ENCODE measurements at places on chromosomes 4 and X.
A peak's percentile ranks its signal among the peaks of the same experiment; 100 is the strongest.

- no peak for DNase-seq
Measured at GRCh38 chrX:2609431-2610238, 81.5 kb upstream of the CD99 start.

DNA sequence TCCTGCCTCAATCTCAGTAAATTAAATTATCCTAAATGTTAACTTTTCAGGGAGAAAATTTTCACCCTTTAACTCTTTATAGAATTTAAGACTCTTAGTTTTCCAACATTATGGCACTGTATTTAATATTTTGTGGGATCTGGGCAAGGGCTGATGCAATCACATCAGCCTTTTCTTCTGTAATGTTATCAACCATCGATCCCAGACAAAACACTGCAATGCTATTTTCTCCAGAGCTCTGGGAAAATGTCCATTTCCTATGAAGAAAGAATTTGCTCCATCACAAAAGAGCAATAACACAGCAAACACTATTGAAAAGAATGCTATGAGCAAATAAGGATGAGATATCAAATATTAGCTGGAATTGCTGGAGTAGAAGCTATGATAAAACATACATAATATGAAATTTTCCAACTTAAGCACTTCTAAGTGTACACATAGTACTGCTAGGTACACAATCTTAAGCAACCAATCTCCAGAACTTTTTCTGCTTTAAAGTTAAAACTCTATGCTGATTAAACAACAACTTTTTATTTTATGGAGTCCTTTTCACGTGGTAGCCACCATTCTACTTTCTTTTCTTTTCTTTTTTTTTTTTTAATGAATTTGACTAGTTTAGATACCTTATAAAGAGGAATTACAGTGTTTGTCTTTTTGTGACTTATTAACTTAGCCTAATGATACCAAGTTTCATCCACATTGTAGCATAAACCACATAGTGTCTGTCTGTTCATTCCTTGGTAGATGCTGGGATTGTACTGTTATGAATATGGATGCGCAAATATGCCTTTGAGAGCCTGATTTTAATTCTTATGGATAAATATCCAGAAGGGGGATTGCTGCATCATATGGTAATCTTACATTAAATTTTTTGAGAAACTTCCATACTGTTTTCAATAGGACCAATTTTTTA is 43.6 kb downstream of the UGT2A3 start:
- DNase-seq: no peak

DNA sequence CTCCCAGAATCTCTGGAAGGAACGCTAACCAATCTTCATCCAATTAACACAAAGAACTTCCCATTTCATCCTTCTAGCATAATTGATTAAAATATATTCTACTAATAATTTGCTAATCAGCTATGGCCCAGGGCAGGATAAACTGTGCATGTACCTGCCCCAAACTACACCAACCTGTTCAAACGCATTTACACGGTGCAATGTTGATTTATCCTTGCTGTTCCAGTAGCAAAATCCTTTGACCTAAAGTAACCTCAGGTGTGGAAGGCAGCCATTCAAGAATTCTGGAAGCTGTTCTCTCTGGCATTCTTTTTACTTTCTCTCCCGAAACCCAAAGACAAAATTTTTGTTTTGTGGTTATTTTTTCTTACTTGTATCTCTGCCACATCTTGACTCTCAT is 309.4 kb downstream of the ZNF674 start:
- DNase-seq: no peak

GRCh38 chr4:183395395-183395794 is 49.0 kb upstream of the CDKN2AIP start:
- DNase-seq: no peak

- no peak for DNase-seq
Measured at GRCh38 chrX:37455381-37455780, 106.2 kb downstream of the PRRG1 start.

DNA sequence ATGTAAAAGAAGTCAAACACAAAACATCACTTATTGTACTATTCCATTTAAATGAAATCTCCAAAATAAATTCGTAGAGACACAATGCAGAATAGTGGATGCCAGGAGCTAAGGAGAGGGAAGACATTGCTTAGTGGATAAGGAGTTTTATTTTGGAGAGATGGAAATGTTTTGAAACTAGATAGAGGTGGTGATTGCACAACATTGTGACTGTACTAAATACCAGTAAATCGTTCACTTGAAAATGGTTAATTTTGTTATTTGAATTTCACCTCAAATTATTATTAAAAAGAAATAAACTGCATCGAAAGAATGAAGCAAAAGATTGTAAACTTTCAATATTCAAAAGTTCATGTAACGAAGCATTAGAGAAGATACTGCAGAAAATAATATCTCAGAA is 9.7 kb upstream of the ACSL4 start:
- no peak for DNase-seq

DNA sequence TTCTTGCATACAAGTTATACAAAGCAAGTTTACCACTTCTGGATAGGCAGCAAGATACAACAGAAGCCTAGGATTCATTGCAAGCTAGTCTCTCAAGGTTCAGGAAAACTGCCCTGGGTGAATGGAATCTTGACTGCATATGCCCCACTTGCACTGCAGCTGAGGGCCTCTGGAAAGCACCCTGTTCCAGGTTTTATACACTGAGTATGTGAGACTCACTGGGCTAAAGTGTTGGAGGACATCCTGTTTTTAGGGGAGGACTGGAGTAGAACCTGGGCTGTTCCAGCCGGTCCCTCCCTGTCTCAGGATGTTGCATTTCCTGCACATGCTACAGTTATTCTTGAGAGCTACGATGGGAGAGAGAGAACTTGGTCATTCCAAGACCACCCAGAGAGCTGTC is 168.5 kb upstream of the NUDT6 start:
- DNase-seq: no peak

- peak; percentile 22 for DNase-seq
Measured at GRCh38 chr4:177367336-177367735, 57.7 kb downstream of the NEIL3 start.

DNA sequence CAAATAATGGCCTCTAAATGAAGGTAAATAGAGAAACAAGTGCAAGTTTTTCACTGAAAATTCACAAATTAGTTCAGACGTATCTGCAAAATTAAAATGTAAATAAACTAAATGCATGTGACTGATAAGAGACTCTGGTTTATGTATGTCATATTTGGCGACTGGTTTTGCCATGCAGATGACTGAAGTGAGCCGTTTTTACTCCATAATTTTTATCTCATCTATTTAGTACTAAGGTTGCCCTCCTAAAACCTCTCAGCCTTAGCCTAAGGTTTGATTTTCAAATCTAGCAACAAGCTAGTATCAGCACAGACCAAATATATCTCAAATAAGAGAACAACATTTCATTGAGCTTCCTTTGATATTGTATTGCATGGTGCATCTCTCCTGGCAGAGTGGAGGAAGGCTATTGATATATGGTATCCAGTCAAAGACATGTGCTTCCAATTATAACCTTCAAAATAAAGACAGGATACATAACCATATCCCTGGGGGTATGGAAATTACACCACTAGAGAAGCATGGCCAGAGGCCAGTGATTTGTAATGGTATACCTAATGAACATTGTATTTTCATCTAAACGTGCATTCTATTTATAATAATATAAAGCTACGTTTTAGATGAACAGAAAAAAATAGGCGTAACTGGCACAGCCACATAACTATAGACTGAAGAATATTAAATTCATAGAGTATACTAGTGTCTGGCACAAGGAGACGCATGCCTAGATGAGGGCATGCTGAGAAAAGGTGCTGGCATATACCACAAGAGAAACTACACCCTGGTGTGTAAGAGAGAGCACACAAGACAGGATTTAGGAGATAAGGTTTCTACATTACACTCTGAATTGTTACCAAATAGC is 392.6 kb upstream of the INTU start:
- peak; percentile 51 for DNase-seq

DNA sequence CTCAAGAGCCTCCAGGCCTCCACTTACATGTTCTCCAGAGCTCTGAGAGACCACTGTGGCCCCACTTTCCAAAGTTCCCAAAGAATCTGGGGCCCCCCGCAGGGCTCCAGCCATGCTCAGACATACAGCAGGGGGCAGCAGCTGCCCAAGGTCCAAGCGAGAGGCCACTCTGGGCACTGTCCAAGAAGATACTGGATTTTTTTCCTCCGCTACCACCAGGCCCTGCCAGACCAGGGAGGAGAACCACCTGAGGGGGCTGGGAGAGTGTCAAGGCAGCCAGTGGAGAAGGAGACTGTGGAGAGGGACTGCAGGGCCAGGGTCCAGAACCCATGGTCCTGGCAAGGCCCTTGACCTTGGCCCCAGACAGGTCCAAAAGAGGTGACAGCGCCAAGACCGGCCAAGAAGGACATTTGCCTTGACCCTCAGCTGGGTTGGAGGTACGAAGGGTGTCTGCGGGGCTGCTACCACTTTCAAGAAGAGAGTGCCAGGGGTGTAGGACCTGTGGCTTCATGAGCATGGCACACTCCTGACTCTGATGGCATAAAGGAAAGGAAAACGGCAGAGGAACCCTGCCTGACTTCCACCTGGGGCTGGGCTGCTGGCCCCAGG is 5.3 kb downstream of the EMD start:
- DNase-seq: no peak

GRCh38 chrX:44080083-44080482 is 106.9 kb upstream of the NDP start:
- DNase-seq: no peak

DNA sequence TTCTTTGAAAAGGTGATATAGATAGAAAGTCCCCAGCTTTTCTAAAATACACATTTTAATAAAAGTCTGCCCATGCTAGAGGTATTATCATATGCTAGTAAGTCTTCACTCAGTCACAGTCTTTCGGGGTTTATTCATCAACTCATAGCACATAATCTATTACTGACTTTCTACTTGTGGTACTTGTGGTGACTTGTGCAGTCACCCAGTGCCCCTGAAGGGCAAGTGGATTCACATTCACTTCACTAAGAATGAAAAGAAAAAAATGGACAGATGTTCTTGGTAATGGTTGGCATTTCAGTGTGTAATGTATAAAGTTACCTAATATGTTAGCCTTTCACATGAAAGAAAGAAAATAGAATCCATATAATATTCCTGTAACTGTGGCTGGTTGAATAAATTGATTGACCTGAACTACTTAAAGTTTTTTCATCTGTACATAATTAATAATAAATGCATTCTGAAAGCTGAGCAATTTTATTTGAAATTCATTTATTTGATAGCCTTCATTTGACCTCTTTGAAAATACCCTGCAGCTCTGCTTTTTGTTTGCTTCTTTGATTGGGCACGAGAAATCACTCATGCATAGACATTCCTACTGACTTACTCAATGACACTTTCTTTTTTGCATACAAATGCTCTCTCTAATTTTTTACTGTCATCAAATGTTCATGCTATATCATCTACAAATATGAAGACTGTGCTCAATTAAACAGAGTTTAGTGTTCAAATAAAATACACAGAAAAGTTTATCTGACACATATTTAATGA is 39.5 kb upstream of the ZNF330 start:
- no peak for DNase-seq

DNA sequence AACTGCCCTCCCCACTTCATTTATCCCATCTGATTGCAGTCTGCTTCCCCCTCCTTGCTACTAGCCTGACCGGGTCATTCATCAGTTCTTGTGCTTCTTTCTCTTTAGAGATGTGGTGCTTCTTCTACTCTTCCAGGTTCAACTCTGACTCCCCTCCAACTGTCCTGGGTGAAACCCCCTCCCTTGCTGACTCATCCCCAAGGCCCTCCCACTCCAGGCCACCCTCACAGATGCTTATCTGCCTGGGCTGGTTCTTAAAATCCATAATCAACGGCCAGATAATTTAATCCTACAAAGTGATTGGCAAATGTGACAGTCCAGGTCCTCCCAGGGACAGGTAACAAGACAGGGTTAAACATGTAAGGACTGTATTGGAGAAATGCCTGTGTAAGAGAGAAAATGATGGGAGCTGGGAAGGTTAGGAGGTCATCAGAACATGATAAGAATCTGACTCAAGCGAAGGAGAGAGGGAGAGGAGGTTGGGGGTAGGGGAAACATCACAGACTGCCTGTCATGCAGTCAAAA is 182.8 kb upstream of the C1QTNF7 start:
- no peak for DNase-seq

DNA sequence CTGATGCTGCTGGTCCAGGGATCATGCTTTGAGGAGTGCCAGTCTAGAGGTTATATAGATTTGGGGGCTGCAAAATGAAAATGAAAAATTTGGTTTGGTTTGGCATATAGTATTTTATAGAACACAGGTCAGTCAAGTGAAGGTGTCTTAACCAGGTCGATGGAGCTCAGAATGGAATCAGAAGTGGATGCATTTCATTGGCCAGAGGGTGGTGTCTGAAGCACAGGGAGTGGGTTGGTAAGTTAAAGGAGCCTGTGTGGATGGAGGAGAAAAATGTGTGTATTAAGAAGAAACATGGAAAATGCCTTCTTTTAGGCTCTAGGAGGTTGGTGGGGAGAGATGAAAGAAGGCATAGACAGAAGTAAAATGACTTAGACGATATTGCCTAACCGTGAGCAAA is 8.6 kb downstream of the GALNT7 start:
- no peak for DNase-seq

All from fibroblast of skin of left quadriceps (primary cell).